Endothelial cell (in vitro differentiated cells): ENCODE measurements at places on chromosomes 12 and 14. TPM values are rescaled to one million over a fixed set of nuclear protein-coding genes. Genes with fewer than 3 reads are reported as not detected.

DNA sequence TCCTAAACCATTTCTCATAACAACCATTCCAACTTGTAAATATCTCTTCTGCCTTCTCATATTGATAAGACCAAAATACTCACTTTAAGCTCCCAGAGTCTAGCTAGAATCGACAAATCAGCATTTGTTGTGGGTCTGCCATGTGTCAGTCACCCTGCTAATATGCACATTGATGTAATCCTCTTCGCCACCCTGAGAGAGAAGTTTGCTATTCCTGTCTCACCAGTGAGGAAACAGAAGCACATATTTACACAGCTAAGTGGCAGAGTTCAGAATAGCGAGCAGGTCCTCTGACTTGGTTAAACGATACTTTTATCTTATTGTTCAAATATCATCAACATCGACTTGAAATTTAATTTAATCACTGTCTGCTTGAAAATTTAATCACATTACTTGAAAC, 142.1 kb downstream of the ANO4 start:
- no peak overlapping the region for H3K27ac ChIP-seq
- no peak for DNase-seq
- peaks cover 13% of the 10 kb centered on the region for H3K4me1 ChIP-seq
- no peak overlapping the region for H3K4me3 ChIP-seq

GRCh38 chr14:76947078-76947837, 81.2 kb downstream of the IRF2BPL start:
- H3K27ac ChIP-seq = no peak overlapping the region
- DNase-seq = peak; percentile 74
- H3K4me1 ChIP-seq = peaks cover 24% of the 10 kb centered on the region
- no peaks in the 10 kb centered on the region for H3K36me3 ChIP-seq
- H3K4me3 ChIP-seq = no peak overlapping the region
- H3K27me3 ChIP-seq = peaks cover 6% of the 10 kb centered on the region

GRCh38 chr14:55212634-55213033, 21.2 kb upstream of the DLGAP5 start:
- H3K27ac ChIP-seq = no peak overlapping the region
- H3K36me3 ChIP-seq = no peaks in the 10 kb centered on the region
- DNase-seq = no peak
- H3K4me1 ChIP-seq = no peaks in the 10 kb centered on the region
- no peak overlapping the region for H3K4me3 ChIP-seq

GRCh38 chr14:23572524-23572828, 4.9 kb upstream of the AP1G2 start:
- H3K27me3 ChIP-seq = peaks cover 28% of the 10 kb centered on the region
- H3K27ac ChIP-seq = no peak overlapping the region
- no peak for DNase-seq
- peaks cover 4% of the 10 kb centered on the region for H3K36me3 ChIP-seq

The IFNG-AS1 gene
- total RNA-seq = not detected

DNA sequence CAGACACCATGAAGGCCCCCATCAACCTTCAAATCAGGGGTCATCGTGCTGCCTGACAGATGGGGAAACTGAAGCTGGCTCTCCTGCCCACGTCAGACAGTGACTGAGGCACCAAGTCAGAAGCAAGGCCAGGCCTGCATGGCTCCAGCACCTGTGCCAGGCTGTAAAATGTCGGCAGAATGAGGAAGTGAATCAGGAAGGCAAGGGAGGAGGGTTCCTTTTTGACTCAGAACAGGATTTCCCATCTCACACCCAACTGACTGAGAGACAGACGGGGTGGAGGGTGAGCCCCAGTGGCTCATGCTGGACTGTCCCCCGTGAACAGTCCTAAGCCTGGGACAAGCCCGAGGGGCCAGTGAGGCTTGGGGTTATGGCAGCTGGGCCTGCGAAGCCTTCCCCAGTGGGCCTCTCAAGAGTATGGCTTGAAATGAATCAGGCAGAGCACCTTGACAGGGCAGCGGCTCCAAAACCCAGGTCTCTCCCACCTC, 20.9 kb downstream of the SYNE3 start:
- no peak overlapping the region for H3K4me3 ChIP-seq
- no peaks in the 10 kb centered on the region for H3K36me3 ChIP-seq
- H3K27ac ChIP-seq = no peak overlapping the region
- peaks cover 14% of the 10 kb centered on the region for H3K4me1 ChIP-seq
- no peak for DNase-seq

DNA sequence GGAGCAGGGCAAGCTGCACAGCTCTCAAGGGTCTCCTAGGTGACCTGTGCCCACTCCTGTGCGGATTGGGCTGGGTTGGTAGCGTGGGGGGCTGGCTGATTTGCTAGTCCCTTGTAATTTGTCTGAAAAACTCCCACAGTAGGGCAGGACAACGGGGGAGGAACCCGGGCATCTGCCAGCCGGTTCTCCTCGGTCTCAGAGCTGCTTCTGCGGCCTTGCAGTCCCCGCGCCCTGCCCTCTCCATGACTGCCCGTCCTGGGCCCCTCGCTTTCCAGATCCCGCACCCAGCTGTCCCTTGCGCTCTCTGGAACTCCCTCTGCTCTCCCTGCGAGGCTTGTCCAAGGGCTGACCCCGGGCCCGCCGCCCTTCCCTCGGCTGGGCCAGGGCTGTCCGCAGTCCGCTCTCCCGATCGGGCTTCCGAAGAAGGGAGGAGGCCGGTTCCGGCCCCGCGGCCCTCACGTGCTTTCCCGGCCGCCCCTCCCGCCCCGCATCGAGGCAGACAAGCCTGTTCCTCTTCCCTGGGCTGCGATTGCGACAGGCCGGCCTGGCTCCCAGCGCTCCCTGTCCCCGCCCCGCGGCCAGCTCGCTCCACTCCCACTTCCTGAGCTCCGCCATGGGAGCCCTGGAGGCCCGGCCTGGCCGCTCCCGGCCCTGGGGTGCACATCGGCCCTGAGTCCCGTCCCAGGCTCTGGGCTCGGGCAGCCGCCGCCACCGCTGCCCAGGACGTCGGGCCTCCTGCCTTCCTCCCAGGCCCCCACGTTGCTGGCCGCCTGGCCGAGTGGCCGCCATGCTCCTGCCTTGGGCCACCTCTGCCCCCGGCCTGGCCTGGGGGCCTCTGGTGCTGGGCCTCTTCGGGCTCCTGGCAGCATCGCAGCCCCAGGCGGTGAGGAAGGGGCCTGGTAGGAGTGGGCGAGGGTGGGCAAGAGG, at the start of gene LTBR:
TSS of gene LTBR (plus strand) at position 591 of the 927 bp plus-strand sequence. CDS start at position 788, 197 bp downstream.
- peak; percentile 80 for DNase-seq
- peaks cover 8% of the 10 kb centered on the region for H3K27me3 ChIP-seq
- peaks cover 11% of the 10 kb centered on the region for H3K4me1 ChIP-seq
- no peak within 1 kb of the TSS for H3K27ac ChIP-seq
- peak within 1 kb of the TSS; percentile 69 for H3K4me3 ChIP-seq
- peaks cover 11% of the 10 kb centered on the region for H3K36me3 ChIP-seq

The EIF2S3B gene
- total RNA-seq = 7.6 TPM

DNA sequence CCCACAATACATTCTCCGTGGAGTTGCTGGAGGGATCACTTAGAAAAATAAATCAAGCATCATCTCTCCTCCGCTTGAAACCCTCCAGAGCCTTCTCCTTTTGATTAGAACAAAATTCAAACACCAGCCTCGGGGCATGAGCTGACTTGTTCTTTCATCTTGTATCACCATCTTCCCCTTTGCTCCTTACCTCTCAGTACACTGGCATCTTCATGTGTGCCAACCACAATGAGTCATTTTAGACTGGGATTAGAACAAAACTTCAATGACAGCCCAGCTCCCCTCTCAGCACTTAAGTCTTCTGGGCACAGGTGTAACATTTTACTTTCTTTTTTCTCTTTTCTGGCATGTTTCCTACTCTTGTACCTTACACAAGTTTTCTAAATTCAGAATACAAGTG, 1159.2 kb upstream of the TMEM132C start:
- H3K4me1 ChIP-seq = no peaks in the 10 kb centered on the region
- no peak for DNase-seq
- H3K36me3 ChIP-seq = peaks cover 5% of the 10 kb centered on the region
- no peak overlapping the region for H3K4me3 ChIP-seq
- H3K27ac ChIP-seq = no peak overlapping the region

DNA sequence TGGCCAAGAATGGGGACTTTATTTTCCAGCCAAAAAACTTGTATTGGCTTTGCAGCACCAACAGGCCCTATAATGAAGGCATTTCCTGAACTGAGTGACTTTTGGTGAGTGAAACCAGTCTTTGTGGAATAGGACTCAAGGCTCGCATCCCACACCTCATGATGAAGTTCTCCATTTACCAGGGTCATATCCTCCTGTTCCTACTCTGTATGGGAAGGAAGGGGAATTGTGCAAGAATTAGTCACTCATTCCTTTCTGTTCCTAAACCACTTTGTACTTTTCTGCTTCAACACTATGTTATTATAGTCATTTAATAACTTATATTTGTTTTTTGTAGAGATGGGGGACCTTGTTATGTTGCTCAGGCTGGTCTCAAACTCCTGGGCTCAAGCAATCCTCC, 2.3 kb upstream of the SPATS2 start:
- peaks cover 24% of the 10 kb centered on the region for H3K4me1 ChIP-seq
- peaks cover 6% of the 10 kb centered on the region for H3K27me3 ChIP-seq
- H3K4me3 ChIP-seq = no peak overlapping the region
- no peaks in the 10 kb centered on the region for H3K36me3 ChIP-seq
- no peak for DNase-seq
- no peak overlapping the region for H3K27ac ChIP-seq

The CISTR gene
- 1.4 TPM for total RNA-seq

DNA sequence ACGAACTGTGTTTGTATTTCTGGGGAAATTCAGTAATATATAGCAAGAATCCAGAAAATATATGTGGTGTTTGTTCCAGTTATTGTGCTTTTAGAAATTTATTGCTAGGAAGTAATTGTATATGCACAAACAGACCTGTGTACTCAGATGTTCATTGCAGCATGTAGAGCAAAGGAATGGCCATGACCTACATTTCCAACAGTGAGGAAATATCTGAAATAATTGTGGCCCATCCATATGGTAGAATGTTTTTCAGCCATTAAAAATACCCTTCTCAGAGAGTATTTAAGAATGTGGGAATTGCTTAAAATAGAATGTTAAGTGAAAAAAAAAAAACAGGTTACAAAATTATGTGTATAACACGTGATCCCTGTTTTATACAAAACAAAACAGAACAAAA, 77.3 kb downstream of the TMX1 start:
- H3K4me1 ChIP-seq = no peaks in the 10 kb centered on the region
- no peak for DNase-seq
- H3K4me3 ChIP-seq = no peak overlapping the region
- H3K36me3 ChIP-seq = no peaks in the 10 kb centered on the region

GRCh38 chr14:68653804-68654203, 139.1 kb downstream of the ZFP36L1 start:
- peak overlapping the region; percentile 53 for H3K4me3 ChIP-seq
- H3K4me1 ChIP-seq = peaks cover 12% of the 10 kb centered on the region
- H3K27me3 ChIP-seq = peaks cover 11% of the 10 kb centered on the region
- H3K36me3 ChIP-seq = peaks cover 9% of the 10 kb centered on the region
- DNase-seq = no peak
- peak overlapping the region; percentile 27 for H3K27ac ChIP-seq

- no peak overlapping the region for H3K4me3 ChIP-seq
- H3K27me3 ChIP-seq = peaks cover 3% of the 10 kb centered on the region
- H3K4me1 ChIP-seq = no peaks in the 10 kb centered on the region
- no peak for DNase-seq
Measured at GRCh38 chr14:35704793-35705493, 104.2 kb downstream of the RALGAPA1 start.

GRCh38 chr12:2298556-2299200, 245.9 kb downstream of the CACNA1C start:
- H3K27ac ChIP-seq = no peak overlapping the region
- no peak for DNase-seq
- peaks cover 6% of the 10 kb centered on the region for H3K4me1 ChIP-seq

The SLC2A14 gene
- 0.64 TPM for total RNA-seq

The KRT80 gene
- 1.5 TPM for total RNA-seq

The IRAK3 gene
- 4.9 TPM for total RNA-seq

- no peak for DNase-seq
- no peaks in the 10 kb centered on the region for H3K4me1 ChIP-seq
- no peak overlapping the region for H3K27ac ChIP-seq
- peaks cover 2% of the 10 kb centered on the region for H3K27me3 ChIP-seq
- no peaks in the 10 kb centered on the region for H3K36me3 ChIP-seq
Measured at GRCh38 chr14:41839661-41840060, 233.0 kb downstream of the LRFN5 start.

The TSPAN19 gene
- total RNA-seq = 0.59 TPM

GRCh38 chr14:50123062-50123461, 6.7 kb upstream of the VCPKMT start:
- H3K27ac ChIP-seq = no peak overlapping the region
- H3K4me3 ChIP-seq = peak overlapping the region; percentile 33
- DNase-seq = no peak
- peaks cover 29% of the 10 kb centered on the region for H3K36me3 ChIP-seq
- peaks cover 3% of the 10 kb centered on the region for H3K27me3 ChIP-seq
- peaks cover 12% of the 10 kb centered on the region for H3K4me1 ChIP-seq

- no peaks in the 10 kb centered on the region for H3K36me3 ChIP-seq
- no peaks in the 10 kb centered on the region for H3K27me3 ChIP-seq
- H3K4me1 ChIP-seq = peaks cover 11% of the 10 kb centered on the region
- H3K27ac ChIP-seq = no peak overlapping the region
Measured at GRCh38 chr12:7806863-7807487, 17.8 kb downstream of the NANOG start.

The OR6J1 gene
- not detected for total RNA-seq

GRCh38 chr12:92002195-92002649, 143.4 kb downstream of the BTG1 start:
- H3K27me3 ChIP-seq = no peaks in the 10 kb centered on the region
- H3K4me3 ChIP-seq = no peak overlapping the region
- no peak overlapping the region for H3K27ac ChIP-seq
- no peaks in the 10 kb centered on the region for H3K36me3 ChIP-seq
- DNase-seq = no peak

- no peaks in the 10 kb centered on the region for H3K4me1 ChIP-seq
- no peak overlapping the region for H3K4me3 ChIP-seq
- H3K27ac ChIP-seq = no peak overlapping the region
- no peaks in the 10 kb centered on the region for H3K27me3 ChIP-seq
Measured at GRCh38 chr14:104036212-104036611, 49.3 kb upstream of the ASPG start.

GRCh38 chr12:12722435-12723148, 5.4 kb downstream of the CDKN1B start:
- H3K4me1 ChIP-seq = peaks cover 34% of the 10 kb centered on the region
- DNase-seq = no peak
- H3K36me3 ChIP-seq = peaks cover 35% of the 10 kb centered on the region
- peaks cover 19% of the 10 kb centered on the region for H3K27me3 ChIP-seq
- no peak overlapping the region for H3K27ac ChIP-seq

The MYG1 gene
- total RNA-seq = 55.3 TPM
